ENCODE measurements at places on chromosomes 2 and 18.

GRCh38 chr2:8633735-8634313, 48.0 kb upstream of the ID2 start:
- no peak for DNase-seq

DNA sequence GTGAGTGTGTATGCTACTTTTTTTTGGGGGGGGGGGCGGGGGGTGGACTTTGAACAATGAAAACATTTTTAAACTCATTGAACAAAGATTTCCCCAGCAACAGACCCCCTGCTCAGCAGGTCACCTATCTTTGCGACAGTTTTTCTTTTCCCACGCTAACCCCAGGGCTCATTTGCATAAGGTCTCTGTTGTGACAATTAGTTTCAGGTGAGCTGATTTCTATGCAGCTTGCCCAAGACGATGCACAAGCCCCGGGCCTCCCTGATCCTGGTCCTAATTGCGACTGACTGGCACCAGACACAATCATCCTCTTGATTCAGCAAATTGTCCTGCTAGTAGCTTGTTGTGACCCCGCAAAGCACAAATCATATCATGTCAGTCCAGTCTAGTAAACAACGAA, 40.3 kb downstream of the ZEB2 start:
- no peak for DNase-seq

- DNase-seq = no peak
These were observed 200.2 kb downstream of the RIT2 start for GRCh38 chr18:42915299-42915698.

DNA sequence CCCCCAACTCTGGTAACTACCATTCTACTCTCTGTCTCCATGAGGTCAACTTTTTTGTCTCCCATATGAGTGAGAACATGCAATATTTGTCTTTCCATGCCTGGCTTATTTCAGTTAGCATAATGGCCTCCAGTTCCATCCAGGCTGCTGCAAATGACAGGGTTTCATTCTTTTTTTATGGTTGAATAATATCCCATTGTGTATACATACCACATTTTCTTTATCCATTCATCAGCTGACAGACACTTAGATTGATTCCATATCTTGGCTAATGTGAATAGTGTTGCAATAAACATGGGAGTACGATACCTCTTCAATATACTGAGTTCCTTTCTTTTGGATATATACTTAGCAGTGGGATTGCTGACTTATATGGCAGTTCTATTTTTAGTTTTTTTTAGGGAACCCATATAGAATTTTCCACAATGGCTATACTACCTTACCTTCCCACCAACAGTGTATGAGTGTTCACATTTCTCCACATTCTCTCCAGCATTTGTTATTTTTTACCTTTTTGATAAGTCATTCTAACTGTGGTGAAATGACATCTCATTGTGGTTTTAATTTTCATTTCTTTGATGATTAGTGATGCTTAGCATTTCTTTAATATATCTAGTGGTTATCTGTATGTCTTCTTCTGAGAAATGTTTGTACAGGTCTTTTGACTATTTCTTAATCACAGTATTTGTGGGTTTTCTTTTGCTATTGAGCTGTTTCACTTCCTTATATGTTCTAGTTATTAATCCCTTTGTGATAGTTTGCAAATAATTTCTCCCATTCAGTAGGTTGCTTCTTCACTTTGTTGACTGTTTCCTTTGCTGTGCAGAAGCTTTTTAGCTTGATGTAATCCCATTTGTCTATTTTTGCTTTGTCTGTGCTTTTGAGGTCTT, 112.2 kb downstream of the SRBD1 start:
- no peak for DNase-seq

DNA sequence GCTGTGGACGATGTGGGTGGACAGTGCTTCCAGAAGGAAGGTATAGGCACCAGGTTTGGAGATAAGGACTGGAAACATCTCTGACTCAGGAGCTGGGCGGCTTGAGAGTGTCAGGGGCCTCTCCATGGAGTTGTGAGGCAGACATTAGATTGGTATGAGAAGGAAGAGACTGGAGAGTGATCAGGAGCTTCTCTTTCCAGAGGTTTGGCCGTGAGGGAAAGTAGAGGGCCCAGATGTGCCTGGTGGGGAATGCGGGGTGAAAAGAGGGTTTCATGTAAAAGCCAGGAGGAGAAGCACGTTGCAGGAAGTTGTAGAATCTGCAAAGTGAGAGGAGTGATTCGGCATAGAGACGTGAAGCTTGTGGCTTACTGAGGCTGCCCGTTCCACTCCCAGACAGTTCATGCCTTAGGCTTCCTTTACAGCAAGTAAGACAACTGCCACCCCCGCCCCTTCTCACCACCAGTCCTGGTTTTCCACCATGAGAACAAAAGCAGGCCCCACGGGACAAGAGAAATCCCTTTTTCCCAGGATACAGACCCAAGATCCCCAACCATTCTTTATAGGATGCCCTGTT, 166.3 kb upstream of the HDAC4 start:
- DNase-seq = no peak

GRCh38 chr2:109699646-109700045, 85.5 kb downstream of the SOWAHC start:
- no peak for DNase-seq

Measured in suprapubic skin (tissue), 4 donors.